Stimulated activated CD8-positive, alpha-beta memory T cell treated with anti-CD3 and anti-CD28 coated beads, Interleukin-15, amount 100 ng/mL, for 1 hour (primary cell): ENCODE measurements at places on chromosomes 13 and 19.
A peak's percentile ranks its signal among the peaks of the same experiment; 100 is the strongest.

- no peak for DNase-seq
Measured at GRCh38 chr13:37226971-37227370, 121.5 kb upstream of the CSNK1A1L start.

DNA sequence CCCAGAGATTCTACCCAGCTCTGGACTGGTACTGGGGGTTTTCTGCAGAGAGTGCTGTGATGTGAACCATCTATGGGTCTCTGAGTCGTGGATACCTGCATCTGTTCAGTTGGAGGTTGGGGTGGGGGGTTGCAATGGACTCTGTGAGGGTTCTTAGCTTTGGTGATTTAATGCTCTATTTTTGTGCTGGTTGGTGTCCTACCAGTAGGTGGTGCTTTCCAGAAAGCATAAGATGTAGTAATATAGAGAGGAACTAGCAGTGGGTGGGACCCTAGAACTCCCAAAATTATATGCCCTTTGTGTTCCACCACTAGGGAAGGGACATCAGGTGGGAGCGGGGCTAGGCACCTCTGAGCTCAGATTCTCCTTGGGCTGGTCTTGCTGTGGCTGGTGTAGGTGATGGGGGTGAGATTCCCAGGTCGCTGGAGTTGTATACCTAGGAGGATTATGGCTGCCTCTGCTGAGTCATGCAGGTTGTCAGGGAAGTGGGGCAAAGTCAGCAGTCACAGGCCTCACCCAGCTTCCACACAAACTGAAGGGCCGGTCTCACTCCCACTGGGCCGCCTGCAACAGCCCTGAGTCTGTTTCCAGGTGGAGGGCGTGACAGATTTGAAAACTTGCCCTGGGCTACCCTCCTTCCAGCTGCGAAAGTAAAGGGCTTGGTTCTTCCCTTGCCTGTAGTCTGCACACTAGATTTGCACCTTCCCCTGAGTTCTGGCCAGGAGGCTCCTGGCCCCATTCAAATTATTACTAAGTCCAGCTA, 573.0 kb upstream of the SLITRK1 start:
- no peak for DNase-seq

DNA sequence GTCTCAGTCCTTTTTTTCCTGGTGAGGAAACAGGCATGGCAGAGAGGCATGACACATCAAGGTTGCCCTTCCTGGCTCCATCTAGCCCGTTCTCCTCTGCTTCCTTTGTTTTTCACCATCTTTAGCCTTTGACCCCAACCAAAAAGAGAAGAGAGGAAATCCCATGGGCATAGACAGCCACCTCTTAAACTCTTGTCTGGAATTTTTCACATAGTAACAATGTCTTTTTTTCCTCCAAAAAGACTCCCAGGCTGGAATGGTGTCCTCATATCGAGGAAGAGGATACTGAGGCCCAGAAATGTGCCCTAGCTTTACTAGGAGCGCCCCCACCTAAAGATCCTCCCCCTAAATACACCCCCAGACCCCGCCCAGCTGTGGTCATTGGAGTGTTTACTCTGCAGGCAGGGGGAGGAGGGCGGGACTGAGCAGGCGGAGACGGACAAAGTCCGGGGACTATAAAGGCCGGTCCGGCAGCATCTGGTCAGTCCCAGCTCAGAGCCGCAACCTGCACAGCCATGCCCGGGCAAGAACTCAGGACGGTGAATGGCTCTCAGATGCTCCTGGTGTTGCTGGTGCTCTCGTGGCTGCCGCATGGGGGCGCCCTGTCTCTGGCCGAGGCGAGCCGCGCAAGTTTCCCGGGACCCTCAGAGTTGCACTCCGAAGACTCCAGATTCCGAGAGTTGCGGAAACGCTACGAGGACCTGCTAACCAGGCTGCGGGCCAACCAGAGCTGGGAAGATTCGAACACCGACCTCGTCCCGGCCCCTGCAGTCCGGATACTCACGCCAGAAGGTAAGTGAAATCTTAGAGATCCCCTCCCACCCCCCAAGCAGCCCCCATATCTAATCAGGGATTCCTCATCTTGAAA, at the start of gene GDF15:
Gene GDF15, plus strand, starts transcription at position 484 of the 868 bp plus-strand sequence. Its CDS starts 32 bp downstream, at position 516.
- DNase-seq = no peak

DNA sequence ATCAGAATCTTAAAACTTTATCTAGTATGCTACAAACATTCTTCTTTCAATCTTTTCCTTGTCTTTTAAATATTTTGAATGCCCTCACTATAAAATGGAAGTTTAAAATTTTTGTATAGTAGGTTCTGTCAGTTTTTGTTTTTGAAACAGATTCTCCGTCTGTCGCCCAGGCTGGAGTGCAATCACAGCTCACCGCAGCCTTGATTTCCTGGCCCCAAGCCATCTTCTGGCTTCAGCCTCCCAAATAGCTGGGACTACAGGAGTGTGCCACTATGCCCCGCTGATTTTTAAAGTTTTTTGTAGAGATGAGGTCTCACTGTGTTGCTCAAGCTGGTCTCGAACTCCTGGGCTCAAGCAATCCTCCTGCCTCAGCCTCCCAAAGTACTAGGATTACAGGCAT, 20.7 kb downstream of the PHF11 start:
- no peak for DNase-seq

DNA sequence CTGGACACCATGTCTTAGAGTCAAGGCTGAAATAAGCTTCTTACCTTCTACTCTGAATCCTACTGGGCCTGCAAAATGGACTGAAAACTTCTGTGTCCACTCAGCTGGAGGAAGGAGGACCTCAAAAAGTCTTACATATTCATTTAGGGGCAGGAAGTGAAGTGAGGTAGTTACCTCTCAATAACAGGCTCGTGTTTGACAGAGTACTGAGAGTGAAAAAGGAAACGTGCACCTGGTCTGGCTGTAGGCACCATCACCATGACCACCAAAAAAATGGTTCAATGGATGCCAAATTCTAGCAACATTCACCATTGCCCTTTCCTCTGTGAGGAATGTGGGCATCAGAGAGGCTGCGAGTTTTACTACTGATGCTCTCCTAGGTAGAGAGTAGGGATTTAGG, 176.2 kb downstream of the RFC3 start:
- DNase-seq = no peak

- no peak for DNase-seq
Measured at GRCh38 chr19:18982669-18983068, 41.7 kb upstream of the HOMER3 start.

DNA sequence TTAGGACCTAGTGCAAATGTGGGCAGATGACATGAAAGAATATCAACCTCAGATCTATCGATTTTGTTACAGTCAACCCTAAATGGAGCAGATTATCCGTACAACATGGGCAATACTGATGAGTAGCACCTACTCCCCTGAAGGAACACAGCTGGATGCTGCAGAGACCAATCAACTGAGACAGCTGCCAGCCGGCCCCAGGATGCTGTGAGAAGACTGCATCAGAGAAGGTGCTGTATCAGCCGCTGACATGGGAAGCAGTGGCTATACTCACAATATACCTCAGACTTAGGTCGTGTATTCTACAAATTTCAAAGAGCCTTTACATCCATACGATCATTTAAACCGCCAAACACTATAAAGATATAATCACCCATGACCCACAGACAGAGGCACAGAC, 95.9 kb upstream of the FNDC3A start:
- DNase-seq = no peak

- DNase-seq = no peak
Measured at GRCh38 chr13:44972956-44973581, 16.2 kb downstream of the NUFIP1 start.

- peak; percentile 42 for DNase-seq
Measured at GRCh38 chr19:18846862-18847548, 15.2 kb downstream of the UPF1 start.
